ENCODE measurements at places on chromosomes 16 and 17.

DNA sequence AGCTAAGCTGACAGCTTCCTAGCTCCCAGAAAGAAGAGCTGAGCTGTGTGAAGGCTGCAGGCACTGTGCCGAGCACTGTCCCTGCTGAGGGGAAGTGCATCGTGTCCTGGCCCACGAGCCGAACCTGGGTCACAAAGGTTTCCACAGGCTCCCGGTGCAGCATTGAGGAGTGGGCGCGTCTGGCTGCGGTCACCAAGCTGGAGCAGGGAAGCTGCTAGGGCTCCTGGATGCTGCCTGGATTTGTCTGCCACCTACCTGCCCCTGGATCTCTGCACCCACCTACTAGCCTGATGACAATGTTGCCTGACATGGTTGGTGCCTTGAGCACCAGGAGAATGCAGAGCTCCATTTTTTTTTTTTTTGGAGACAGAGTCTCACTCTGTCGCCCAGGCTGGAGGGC, 6.5 kb upstream of the SRRM2 start:
- DNase-seq: no peak

GRCh38 chr17:21482189-21482865, 106.2 kb downstream of the KCNJ12 start:
- no peak for DNase-seq

DNA sequence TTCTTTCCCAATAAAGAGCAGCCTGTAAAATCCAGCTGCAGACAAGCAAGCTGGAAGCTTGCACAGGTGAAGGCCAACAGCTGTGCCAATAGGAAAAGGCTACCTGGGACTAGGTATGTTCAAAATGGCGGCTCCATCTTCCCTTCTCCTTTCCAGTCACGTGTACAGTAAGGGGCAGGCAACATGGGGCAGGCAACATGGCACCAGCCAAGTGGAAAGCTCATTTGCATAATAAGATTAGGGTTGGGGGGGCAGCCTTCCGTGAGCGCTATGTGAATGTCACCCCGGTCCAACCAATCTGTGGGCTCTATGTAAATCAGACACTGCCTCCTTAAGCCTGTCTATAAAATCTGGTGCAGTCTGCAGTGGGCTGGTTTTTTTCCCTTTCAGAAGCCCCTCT, 31.3 kb downstream of the TVP23A start:
- no peak for DNase-seq

DNA sequence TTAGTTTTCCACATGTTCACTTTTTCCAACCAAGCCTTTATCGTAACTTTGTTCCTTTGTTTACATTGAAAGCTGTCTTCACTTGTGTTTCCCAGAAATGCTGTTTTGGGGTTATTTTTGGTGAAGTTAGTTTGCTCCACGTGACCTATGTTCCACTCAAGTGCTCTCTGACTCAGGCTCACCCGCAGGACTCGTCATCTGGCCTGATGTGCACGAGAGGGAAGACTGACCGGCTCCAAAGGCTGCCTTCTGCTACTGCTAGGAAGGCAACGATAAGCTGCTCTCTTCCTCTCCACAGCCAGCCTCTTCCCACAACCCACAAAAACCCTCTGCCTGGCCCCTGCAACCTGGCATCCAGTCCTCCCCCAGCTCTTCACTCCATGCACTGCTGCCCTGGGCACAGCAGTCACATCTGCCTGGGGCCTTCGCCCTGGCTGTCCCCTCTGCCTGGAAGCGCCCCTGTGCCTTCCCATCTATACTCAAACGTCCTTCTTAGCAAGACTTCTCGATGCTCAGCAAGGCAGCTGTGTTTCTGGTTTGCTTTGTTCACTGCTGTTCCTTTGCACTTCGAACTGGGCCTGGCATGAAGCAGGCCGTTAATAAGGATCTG, 28.0 kb downstream of the ZCCHC14 start:
- peak; percentile 74 for DNase-seq

GRCh38 chr16:49422896-49423295, 49.3 kb downstream of the C16orf78 start:
- DNase-seq: no peak
